Neural crest cell (in vitro differentiated cells): ENCODE measurements at places on chromosomes 13 and 19. TPM values are rescaled to one million over a fixed set of nuclear protein-coding genes. Genes with fewer than 3 reads are reported as not detected.

- peak; percentile 28 for DNase-seq
These were observed 789.1 kb downstream of the GPC5 start for GRCh38 chr13:92187378-92187989.

CABP5 gene
- total RNA-seq: not detected in 2 replicates

C19orf18 gene
- total RNA-seq: 1.2 and 1.5 TPM in 2 replicates

SRRM5 gene
- total RNA-seq: 0.41 and 0.51 TPM in 2 replicates

ZNF835 gene
- 0.11 TPM in 1 of 2 replicates, not detected in the other for total RNA-seq

DNA sequence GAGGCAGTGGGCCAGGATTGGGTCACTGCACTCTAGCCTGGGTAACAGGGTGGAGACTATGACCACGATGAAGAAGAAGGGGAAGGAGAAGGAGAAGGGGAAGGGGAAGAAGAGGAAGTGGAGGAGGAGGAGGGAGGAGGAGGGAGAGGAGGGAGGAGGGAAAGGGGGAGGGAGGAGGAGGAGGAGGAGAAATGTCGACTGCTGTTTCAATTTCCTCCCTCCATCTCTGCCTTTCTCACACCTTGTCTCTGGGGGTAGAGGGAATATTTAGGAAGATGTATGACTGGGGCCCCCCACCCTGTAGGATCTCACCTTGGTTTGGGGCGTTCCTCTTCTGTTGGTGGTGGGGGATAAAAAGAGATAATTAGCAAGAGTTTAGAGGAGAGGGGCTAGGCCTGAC is 3.8 kb downstream of the TNNT1 start:
- no peak for DNase-seq

ADPRHL1 gene
- 2.8 TPM in 2 replicates for total RNA-seq

DNA sequence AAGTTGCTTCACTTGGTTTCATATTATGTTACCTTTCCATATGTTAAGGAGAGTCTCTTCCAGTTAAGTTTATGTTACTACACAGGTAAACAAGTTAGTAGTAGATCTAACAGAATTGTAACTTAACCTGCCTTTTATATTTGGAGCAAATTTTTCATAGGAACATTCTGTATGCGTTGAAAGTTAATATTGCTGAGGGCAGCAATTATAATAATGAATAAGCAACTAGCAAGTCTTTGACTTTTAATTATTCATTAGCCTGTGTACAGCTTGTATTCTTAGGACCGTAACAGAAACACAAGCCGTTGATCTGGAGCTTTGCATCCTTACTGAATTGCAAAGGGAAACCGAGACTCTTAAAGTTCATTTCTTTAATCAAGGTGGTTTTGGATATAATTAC is 11.6 kb downstream of the SUGT1 start:
- no peak for DNase-seq

- no peak for DNase-seq
These were observed 776 bp downstream of the DNAJC3 start for GRCh38 chr13:95677564-95678266.

GRCh38 chr13:33164331-33164730 is 121.2 kb downstream of the STARD13 start:
- no peak for DNase-seq

FFAR2 gene
- total RNA-seq: not detected in 2 replicates

- no peak for DNase-seq
These were observed 9.3 kb upstream of the CPAMD8 start for GRCh38 chr19:17035842-17036424.

GPR12 gene
- total RNA-seq: 0.14 TPM in 2 replicates
